ENCODE measurements at places on chromosomes 3 and 15. TPM values are rescaled to one million over a fixed set of nuclear protein-coding genes. Genes with fewer than 3 reads are reported as not detected.

DNA sequence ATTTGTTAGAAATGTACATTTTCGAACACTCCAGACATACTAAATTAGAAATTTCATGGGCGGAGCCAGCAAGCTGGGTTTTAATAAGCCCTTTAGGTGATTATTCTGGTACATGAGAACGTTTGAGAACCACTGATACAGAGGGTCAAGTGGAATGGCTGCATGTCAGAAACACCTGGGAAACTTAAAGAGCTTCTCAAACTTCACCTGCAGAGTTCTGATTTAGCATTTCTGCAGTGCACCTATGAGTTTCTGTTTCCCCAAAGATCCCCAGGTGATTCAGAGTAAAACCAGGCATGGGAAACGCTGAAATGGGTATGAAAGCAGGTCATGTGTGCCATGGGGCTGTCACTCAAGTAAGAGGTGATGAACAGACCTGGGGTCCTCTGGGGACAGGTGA is 68.1 kb downstream of the TMEM266 start:
- DNase-seq: no peak

- DNase-seq: no peak
Measured at GRCh38 chr3:166575161-166575560, 737.9 kb upstream of the BCHE start.

- no peak for DNase-seq
Measured at GRCh38 chr3:152211655-152212054, 57.1 kb upstream of the MBNL1 start.

DNA sequence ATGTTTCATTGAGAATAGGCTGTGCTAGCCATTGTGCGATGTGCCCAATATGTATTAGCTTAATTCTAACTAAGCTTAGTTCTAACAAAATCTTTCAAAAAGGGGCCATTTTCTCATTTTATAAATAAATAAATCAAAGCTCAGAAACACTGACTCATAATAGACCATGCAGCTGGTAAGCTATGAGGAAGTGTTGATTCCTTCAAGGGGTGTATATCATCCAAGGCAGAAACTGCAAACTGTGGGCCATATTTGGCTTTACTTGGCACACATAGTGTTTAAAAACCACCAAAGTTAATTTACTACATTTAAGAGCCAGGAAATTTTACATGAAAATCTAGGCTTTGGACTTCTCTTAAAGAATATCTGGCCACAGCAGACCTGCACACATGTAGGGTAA is 136.5 kb downstream of the ZNF621 start:
- no peak for DNase-seq

GRCh38 chr15:30978328-30978727 is 13.1 kb downstream of the MTMR10 start:
- no peak for DNase-seq

GRCh38 chr3:25297667-25298585 is 130.1 kb upstream of the RARB start:
- no peak for DNase-seq

DNA sequence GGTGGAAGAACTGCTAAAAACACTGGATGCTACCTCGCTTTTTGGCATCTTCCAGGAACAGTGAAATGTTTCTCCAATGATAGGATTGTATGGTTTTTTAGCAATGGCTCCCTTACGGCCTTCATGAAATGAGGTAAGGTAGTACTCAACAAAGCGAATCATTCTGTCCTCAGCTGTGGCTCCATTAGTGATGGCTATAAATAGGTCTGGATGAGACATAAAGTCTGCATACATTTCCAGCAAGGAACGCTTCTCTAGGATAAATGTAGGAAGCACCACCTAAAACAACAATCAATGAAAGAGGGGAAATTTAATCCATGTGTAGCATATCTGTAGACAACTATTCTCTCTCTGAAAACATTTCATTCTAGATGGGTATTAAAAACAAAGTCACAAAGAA is 32.4 kb upstream of the SNX4 start:
- no peak for DNase-seq

DNA sequence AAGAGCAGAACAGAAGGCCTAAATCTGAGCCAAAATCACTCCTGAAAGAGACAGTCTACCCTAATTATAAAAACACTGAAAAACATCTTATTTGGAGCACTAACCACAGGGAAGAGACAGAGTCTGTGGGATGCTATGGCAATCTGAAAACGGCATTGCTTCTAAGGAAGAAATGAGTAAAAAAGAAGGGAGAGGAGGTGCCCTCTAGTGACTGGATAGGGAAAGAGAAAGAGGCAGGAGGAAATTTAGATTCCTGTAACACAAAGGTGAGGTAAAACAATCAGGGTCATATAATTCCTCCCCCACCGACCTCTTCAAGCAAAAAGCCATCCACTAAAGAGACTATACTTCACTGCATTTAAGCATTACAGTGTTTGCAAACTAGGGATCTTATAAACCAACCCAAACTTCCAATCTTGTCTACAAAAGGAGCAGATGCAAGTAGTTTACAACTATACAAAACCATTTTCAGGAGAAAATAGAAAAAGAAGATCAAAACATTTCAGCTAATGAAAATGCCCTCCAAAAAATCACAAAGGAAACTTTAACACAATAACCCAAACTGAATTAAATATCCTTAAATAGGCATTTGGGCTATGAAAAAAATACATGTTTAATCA is 32.6 kb downstream of the HACD2 start:
- no peak for DNase-seq

GRCh38 chr3:152405915-152406802 is 137.4 kb downstream of the MBNL1 start:
- peak; percentile 81 for DNase-seq

GRCh38 chr15:52071570-52071969 is 41.0 kb downstream of the BCL2L10 start:
- no peak for DNase-seq

- no peak for DNase-seq
Measured at GRCh38 chr3:179156775-179157174, 8.6 kb downstream of the PIK3CA start.

- no peak for DNase-seq
Measured at GRCh38 chr15:67506775-67507747, 13.9 kb upstream of the C15orf61 start.

The TRPM1 gene
- 0.02 TPM for total RNA-seq

The ALDH1A3 gene
- 343 TPM for total RNA-seq

The KLHL40 gene
- total RNA-seq: not detected

The GALNT15 gene
- 2.1 TPM for total RNA-seq

The ZBTB38 gene
- 92.8 TPM for total RNA-seq

The LYZL4 gene
- not detected for total RNA-seq

Measured in M059J (cell line).